AG09319 (cell line): ENCODE measurements at places on chromosomes 1 and 21.

DNA sequence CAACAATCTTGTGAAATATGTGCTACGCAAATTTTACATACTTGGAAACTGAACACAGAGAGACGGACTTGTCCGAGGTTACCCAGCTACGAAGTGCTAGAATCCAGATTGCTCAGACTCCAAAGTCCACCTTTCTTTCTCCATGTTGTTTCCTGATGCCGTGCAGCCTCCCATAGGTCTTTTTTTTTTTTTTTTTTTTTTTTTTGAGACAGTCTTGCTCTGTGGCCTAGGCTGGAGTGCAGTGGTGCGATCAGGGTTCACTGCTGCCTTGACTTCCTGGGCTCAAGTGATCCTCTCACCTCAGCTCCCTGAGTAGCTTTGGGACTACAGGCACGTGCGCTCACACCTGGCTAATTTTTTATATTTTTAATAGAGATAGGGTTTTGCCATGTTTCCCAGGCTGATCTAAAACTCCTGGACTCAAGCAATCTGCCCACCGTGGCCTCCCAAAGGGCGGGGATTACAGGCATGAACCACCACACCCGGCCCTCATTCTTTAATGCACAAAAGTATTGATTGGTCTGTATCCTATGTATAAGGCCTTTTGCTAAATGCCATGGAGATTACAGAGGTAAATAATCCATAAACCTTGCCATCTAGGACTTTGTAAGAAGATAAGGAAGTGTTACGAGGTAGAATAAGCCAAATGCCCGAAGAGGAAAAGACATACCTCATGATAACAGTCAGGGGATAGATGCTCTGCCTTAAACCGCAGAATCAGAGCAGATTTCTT lies 92.8 kb downstream of the C1orf21 start:
- DNase-seq = no peak

DNA sequence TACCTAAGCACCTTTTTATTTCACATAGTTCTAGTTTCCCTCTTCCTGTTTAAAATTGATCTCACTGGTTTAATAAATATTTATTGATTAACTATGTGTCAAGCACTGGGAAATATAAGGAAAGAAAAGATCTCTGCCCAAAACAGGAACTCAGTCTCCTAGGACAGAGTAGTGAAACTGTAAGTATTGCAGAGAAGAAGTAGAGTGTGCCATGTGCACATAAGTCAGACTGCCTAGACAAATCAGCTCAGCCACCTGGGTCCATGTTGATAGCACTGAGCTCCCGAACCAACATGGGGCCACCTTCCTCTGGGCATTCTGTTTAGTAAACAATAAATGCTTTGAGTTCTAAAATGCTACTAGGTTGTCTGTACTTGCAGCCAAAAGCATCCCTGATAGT lies 9.8 kb upstream of the SSX2IP start:
- DNase-seq = no peak

GRCh38 chr1:84479998-84480397 lies 932 bp downstream of the RPF1 start:
- DNase-seq = no peak

- DNase-seq = no peak
Observed at GRCh38 chr21:14321042-14321441, 61.9 kb downstream of the HSPA13 start.

GRCh38 chr1:56849750-56850149 lies 4.8 kb upstream of the C8A start:
- DNase-seq = no peak

GRCh38 chr1:235133086-235133485 lies 4.4 kb upstream of the TOMM20 start:
- no peak for DNase-seq

GRCh38 chr1:243742819-243743218 lies 107.2 kb downstream of the AKT3 start:
- peak; percentile 11 for DNase-seq

DNA sequence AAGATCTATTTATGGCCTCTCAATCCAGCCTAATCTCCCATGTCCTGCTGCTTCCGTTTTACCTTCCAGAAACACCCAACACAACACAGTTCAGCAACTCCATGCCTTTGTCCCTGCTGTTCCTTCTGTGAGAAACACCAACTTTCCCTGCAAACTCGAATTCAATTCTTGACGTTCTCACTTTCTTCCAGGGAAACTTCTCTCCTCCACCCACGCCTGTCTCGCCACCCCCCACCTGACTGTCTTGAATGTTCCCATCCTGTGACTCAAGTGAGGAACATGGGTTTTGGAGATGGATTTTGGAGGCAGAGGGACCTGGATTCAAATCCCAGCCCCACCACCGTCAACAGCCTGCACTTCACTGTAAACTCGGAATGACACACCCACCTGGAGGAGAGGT lies 44.8 kb downstream of the GRHL3 start:
- no peak for DNase-seq
